ENCODE measurements at places on chromosomes 2 and 18.
A peak's percentile ranks its signal among the peaks of the same experiment; 100 is the strongest.

DNA sequence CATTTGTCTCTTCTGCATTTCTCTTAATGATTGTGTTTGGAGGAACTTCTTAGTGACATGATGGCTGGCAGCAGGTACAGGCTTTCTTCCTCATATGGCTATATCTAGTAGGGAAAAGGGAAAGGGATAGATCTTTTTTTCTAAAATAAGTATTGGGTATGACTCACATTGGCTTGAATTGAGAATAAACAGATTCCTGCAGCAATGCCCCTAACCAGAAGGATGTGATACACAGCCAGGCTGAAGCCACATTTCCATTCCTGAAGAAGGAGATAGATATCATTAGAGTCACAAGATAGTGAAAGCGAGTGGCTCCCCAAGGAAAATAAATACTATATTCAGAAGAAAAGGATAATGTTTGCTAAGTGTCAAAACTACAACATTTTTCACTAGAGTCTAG, 61.1 kb downstream of the VWC2L start:
- no peak for DNase-seq

GRCh38 chr2:227482638-227483340, 10.8 kb downstream of the AGFG1 start:
- no peak for DNase-seq

DNA sequence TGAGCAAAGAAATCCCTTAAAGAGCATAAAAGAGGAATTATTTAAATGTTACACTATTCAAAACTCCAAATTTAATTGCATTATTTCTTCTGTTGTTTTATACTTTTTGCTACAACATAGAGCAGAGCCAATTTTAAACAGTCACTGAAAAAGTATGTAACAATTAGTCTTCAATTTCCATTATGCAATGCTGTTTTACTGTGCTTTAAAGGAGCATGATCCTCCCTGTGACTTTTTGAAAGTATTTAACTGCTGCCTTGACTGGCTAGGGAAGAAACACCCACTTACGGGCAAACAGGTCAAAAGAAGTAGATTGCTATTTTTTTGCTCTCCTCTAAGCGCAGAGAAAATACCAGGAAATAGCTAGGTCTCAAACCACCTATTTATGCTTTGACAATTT, 217.4 kb upstream of the GCFC2 start:
- DNase-seq = no peak

- no peak for DNase-seq
These were observed 137.7 kb upstream of the HAAO start for GRCh38 chr2:42930025-42930581.

- DNase-seq = no peak
These were observed 79.6 kb downstream of the PDE11A start for GRCh38 chr2:177992992-177993391.

- peak; percentile 13 for DNase-seq
These were observed 20.8 kb downstream of the SP140L start for GRCh38 chr2:230347659-230348305.

GRCh38 chr2:126877041-126877440, 21.6 kb upstream of the TEX51 start:
- no peak for DNase-seq

DNA sequence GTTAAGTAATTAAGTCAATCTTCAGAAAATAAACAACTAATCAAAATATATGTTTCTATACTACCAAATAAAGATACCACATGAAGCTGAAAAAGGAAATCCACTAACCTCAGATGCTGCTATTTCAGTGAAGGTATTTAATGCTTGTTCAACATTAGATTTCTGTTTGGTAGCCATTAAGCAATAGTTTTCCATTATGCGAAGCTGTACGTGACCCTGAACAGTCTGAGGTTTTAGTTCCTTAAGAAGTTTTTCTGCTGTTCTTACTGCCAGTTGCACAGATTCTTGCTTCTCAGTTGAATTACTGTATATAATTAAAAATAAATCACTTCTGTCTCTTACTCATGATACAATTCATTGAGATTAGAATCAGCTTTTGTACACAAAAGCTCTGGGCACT, 65.4 kb downstream of the TTC21B start:
- DNase-seq = no peak

DNA sequence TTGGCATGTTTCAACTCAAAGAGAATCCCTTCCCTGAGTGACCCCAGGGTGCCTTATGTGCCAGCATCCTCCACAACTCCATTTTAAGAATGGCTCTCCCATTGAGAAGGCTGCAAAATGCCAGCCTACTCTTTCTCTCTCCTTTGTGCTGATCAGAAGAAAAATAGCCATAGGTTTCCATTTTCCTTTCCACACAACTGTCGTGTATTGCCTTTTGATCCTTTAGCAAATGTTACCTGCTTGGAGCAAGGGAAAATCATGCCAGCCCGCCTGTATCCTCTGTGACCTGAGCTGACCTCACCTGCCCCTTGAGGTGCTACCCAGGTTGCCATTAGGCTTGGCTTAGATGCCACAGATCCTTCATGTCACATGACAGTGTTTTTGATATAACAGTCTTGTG, 38.8 kb downstream of the DPYSL5 start:
- DNase-seq = no peak

- DNase-seq = no peak
These were observed 86.8 kb upstream of the ST3GAL5 start for GRCh38 chr2:85975581-85975980.

DNA sequence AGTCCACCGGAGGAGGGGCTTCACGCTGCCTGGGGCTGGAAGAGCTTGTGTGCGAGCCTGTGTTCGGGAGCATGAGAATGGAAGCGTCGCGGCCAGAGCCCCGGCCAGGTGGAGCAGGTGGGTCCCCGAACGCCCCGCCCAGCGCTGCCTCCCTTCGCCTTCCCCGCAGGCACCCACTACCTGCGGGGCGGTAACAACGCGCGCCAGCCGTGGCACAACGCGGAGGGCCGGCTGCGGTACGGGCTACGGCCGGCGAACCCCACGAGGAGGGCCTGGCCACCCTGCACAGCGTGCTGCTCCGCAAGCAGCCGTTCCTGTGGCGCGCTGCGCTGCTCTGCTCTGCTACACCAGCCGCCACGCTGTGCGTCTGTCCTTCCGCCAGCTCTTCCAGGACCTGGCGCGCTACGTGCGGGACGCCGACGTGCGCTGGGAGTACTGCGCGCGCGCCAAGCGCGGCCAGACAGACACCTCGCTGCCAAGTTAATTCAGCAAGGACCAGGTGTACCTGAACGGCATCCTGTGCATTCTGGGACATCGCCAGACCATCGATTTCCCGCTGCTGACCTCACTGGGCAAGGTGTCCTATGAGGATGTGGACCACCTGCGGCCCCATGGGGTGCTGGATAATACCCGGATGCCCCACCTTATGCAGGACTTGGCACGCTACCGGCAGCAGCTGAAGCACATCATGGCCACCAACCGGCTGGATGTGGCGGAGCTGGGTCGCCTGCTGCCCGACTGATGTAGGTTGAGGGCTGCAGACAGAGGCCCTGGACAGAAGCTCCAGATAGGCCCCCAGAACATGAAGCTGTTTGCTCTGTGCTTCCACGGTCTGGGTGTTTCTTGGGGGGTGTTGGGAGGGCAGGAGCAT, 200.6 kb downstream of the NAPG start:
- no peak for DNase-seq

GRCh38 chr18:23053776-23054457, 81.4 kb upstream of the CABLES1 start:
- no peak for DNase-seq

- DNase-seq = no peak
These were observed 50.3 kb downstream of the INHBB start for GRCh38 chr2:120396013-120396860.

DNA sequence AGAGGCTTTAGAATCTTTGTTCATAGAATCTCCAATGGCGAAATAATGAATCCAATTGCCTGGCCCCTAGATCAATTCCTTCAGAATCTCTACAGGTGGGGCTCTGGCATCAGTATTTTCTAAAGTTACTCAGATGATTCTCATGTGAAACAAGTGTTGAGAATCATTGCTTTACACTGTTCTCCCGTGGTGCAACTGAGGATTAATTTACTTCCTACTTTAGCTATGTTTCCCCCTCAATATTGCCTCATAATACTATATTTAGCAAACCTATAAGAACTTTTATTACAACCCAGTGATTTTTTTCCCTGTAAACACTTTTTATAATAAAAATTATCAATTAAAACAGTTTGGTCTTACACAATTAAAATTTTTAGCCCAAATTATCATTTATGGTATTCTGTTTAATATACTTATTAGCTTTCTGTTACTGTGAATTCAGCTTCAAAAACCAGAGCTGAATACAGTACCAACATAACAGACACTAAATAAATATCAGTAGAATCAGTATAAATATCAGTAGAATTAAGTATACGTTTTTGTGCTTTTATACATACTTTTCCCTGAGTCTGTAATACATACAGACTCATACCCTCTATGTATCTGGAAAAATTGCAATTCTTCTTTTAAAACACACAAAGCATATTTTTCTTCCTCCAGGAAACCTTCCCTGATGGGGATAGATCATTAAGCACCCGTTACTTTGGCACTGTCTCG, 20.8 kb downstream of the SLC38A11 start:
- no peak for DNase-seq

- no peak for DNase-seq
These were observed 272.8 kb downstream of the FIGN start for GRCh38 chr2:163462993-163463392.

GRCh38 chr2:166449439-166449838, 44.6 kb downstream of the SCN7A start:
- no peak for DNase-seq

GRCh38 chr2:239252801-239253200, 148.0 kb downstream of the HDAC4 start:
- no peak for DNase-seq

DNA sequence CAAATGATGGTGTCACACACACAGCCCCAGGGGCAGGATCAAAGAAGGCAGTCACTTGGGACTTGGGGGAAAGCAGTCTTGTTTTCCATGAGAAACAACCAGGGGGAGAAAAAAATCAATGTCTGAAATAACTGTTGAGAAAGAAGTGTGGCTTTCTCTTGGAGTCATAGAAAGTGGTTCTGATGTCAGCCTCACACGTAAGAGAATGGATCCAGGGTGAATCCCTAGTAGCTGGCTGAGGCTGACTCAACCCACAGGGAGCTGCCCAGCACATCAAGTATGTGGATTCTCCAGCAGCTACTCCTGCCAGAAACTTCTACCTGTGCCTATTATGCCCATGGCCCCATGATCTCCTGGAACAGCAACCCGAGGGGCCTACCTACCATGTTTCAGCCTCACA, 33.6 kb upstream of the ZBTB7C start:
- no peak for DNase-seq

GRCh38 chr2:12658310-12658945, 58.3 kb upstream of the TRIB2 start:
- DNase-seq = no peak

GRCh38 chr18:38611036-38611964, 1045.7 kb upstream of the CELF4 start:
- peak; percentile 83 for DNase-seq

GRCh38 chr2:219629976-219630695, 2.7 kb downstream of the SLC4A3 start:
- DNase-seq = no peak

DNA sequence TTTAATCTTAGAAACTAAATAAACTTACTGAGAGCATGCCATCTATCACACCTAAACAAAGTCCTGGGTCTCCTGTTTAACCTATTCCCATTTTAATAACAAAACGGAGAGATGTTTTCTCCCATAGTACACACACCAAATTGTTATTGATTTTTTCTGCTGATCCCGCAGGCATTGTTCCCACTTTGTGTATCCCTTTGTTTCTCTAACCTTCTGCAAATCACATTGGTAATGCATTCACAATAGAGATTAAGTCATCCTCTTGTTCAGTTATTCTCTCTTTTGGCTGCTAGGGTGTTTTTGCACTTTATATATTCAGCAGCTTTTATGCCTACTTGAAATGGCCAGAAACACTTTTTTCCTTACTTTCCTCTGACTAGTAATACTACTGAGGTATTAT, 1071.9 kb upstream of the CDH2 start:
- no peak for DNase-seq

DNA sequence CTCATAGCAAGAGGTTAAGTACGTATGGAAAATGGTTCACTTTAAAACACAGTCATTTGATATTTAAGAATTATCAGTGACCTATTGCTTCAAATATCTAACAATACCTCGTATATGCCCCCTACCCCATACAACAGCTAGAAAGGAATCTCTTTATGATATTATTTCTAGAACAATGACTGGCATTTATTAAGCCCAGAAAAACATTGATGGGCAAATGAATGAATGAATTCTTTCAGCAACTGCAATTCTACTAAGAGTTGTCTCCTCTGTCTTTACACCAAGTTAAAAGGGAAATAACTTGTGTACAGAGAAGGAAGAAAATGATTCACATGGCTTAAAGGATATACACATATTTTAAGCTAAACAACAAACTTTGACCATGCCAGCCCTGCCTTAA, 384.7 kb downstream of the ERBB4 start:
- no peak for DNase-seq

DNA sequence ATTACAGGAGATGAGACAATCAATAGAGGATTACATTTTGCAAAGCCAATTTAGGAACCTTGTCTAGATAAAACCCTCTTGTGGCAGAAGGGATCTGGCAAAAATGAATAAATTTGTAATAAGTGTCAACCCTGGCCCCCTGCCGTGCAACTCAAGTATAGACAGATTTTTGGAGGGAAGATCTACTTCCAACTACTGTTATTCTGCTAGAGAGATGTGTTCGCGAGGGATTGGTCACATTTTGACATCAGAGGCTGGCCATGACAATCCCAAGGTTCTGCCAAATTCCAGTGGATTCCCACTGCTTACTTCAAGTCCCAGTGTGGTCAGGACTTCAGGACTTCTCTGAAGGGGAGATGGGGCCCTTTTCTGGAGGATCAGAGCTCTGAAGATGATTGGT, 192.6 kb downstream of the SH3RF3 start:
- no peak for DNase-seq

DNA sequence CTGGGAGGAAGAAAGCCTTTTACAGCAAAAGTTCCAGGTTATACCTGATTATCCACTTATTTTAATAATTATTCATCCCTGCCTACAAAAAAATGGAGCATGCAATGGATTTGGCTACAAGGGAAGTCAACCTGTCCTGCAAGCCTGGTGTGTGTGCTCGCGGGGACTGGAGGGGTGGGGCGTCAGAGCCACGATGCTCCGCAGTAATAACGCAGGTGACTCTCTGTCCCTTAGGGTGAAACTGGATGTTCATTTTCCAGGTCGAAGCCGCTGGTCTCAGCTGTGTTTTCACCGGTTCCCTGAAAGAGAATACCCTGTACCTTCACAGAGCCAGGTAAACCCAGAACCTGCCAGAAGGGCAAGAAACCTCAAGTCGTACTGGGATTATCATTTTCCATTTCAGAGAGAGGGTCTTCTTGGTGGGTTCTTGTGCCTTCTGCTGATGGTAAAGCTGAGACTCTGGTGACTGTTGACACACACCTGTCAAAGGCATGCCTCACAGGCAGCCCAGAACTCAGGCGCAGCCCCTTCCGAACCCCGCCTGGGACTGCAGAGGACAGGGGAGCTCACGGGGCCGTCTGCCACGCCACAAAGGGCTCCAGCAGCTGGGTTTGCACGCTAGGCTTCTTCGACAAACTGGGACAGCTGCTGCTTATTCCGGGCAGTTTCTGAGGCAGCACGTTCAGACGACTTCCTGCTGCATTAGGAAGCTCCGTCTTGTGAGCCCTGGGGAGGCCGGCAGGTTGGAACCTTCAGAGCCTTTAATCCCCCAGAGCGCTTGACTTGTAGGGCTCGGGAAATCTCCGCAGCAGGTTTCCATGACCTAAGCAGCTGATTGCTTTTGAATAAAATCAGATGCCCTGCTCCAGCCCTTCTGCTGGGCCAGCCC, 58.6 kb downstream of the KCNG2 start:
- peak; percentile 54 for DNase-seq

Data from stimulated activated naive B cell treated with anti-CD40 and anti-IgM and Interleukin-4, amounts not matched to agents 10 μg/mL and 1 μg/mL and 100 μg/mL, for 72 hours (primary cell).